ENCODE measurements at places on chromosomes 11 and 22. TPM values are rescaled to one million over a fixed set of nuclear protein-coding genes. Genes with fewer than 3 reads are reported as not detected.

Gene LRRC32
- total RNA-seq: 33.2 TPM

Gene EIF3F
- 251 TPM for total RNA-seq

Gene DMC1
- 0.40 TPM for total RNA-seq

Gene C11orf91
- total RNA-seq: 0.26 TPM

Gene MGAT3
- total RNA-seq: 104 TPM

Gene GLYAT
- 0.49 TPM for total RNA-seq

Gene CYB561A3
- total RNA-seq: 44.8 TPM

Gene HBE1
- 4.0 TPM for total RNA-seq

Gene KCNA4
- total RNA-seq: 0.06 TPM

Gene SUSD2
- 2.0 TPM for total RNA-seq

Gene DUSP18
- total RNA-seq: 24.2 TPM

GRCh38 chr11:64036087-64037026 is 626 bp downstream of the FLRT1 start:
- no peak for DNase-seq

- no peak for DNase-seq
These were observed 51.4 kb downstream of the ELP4 start for GRCh38 chr11:31560842-31561476.

- DNase-seq: no peak
These were observed 2.2 kb downstream of the SMCO4 start for GRCh38 chr11:93540896-93541553.

DNA sequence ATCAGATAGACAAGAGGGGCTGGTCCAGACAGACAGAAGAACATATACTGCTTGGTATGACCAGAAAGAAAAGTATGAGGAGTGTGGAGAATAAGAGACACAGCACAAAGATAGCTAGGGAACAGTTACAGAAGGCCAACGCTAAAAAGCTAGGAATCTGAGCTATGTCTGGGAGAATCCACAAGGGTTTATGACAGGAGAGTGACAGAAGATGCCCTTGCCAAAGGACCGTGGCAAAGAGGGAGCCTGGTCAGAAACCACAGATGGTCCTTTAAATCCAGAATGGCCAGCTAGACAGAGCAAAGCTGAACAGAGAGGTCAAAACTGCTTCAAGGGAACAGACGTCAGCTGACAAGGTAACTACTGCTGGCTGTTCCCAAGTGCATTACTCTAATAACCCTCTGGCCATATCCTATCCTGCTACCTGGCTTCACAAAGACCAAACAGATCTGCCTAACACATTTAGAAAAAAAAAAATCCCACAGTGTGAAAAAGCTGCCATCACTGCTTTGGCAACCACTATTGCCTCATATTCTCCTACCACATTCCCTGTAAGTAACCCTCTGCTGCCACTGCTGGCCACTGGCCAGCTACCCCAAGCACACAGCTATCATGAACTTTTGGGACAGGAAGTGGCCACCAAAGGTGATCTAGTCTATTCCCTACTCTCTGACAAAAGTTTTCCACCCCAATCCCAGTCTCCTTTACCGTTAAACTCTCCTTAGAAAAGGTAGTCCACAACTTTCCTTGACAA is 7.3 kb downstream of the SERGEF start:
- DNase-seq: no peak

DNA sequence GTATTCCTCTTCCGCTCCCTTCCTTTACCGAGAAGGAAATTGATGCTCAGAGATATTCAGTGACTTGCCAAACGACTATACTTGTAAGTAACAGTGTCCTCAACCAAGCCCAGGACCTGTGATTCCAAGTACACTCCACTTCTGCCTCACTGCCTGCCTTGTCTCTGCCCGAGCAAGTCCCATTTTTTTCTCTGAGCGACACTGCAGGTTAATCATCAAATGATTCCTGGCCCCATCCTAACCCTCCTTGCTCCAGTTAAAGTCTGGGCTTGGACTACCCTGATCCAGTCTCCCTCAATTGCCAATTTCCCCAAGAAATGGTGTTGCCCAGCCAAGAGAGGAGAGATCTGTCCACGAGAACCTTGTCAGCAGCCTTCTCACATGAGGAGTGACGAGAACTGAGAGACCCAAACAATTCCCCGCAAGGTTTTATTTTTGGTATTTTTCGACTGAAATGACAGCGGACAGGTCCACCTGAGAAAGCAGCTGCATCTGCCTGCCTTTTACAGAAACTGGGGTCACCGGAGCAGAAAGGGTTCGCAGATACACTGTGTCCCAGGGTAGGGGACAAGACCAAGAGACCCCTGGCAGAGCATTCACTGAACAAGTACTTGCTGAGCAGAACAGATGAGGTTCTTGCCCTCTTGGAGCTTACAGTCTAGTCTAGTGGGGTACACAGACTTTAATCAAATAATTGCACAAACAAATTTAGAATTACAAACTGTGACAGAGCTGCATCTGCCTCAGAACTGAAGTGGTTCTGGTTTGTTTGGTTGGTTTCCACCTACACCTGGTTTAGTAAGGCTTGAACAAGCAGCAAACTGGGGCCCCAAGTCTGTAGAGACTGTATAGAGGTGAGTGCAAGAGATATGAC is 11.4 kb downstream of the POU2AF1 start:
- DNase-seq: no peak

DNA sequence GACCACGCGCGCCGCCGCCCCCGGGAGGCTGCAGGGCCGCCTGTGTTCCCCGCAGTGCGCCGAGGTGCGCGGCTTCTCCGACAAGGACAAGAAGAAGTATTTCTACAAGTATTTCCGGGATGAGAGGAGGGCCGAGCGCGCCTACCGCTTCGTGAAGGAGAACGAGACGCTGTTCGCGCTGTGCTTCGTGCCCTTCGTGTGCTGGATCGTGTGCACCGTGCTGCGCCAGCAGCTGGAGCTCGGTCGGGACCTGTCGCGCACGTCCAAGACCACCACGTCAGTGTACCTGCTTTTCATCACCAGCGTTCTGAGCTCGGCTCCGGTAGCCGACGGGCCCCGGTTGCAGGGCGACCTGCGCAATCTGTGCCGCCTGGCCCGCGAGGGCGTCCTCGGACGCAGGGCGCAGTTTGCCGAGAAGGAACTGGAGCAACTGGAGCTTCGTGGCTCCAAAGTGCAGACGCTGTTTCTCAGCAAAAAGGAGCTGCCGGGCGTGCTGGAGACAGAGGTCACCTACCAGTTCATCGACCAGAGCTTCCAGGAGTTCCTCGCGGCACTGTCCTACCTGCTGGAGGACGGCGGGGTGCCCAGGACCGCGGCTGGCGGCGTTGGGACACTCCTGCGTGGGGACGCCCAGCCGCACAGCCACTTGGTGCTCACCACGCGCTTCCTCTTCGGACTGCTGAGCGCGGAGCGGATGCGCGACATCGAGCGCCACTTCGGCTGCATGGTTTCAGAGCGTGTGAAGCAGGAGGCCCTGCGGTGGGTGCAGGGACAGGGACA is 2.7 kb downstream of the NLRP6 start:
- DNase-seq: no peak

DNA sequence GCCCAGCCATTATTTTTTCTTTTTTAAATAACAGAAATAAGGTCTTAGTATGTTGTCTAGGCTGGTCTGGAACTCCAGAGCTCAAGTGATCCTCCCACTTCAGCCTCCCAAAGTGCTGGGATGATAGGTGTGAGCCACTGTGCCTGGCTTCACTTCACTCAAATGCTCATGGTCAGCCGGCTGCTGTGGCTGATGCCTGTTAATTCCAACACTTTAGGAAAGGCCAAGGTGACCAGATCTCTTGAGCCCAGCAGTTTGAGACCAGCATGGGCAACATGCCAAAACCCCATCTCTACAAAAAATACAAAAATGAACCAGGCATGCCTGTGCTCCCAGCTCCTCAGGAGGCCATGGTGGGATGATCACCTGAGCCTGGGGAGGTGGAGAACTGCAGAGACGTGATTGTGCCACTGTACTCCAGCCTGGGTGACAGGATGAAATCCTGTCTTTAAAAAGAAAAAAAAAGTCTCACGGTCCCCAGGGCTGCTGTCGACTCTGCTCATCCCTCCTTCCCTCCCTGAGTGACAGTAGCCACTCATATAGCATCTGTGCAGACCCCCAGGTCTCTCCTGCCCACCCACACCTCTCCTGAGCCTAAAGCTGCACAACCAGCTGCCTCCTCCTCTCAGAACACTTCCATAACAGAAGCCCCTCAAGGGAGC is 3.6 kb downstream of the YDJC start:
- no peak for DNase-seq

- no peak for DNase-seq
These were observed 7.9 kb upstream of the HEPACAM start for GRCh38 chr11:124943741-124944140.

GRCh38 chr11:67099831-67100324 is 19.2 kb upstream of the KDM2A start:
- no peak for DNase-seq

GRCh38 chr11:76380159-76380976 is 564 bp downstream of the THAP12 start:
- DNase-seq: no peak

DNA sequence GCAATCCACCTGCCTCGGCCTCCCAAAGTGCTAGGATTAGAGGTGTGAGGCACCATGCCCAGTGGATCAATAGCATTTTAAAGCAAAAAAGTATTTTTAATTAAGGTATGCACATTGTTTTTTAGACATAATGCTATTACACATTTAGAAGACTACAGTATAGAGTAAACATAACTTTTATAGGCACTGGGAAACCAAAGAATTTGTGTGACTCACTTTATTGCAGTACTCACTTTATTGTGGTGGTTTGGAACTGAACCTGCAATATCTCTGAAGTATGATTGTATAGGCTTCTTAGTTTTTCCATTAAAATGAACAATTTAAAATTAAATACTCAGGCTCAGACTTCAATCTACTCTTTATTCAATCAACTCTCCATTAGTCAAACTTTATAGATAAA is 17.5 kb upstream of the CD3E start:
- DNase-seq: no peak

GRCh38 chr22:25748140-25748539 is 6.2 kb downstream of the MYO18B start:
- DNase-seq: no peak

GRCh38 chr11:78815831-78816230 is 241.2 kb upstream of the NARS2 start:
- no peak for DNase-seq

- no peak for DNase-seq
These were observed 25.1 kb upstream of the GUCY1A2 start for GRCh38 chr11:107043242-107044006.

DNA sequence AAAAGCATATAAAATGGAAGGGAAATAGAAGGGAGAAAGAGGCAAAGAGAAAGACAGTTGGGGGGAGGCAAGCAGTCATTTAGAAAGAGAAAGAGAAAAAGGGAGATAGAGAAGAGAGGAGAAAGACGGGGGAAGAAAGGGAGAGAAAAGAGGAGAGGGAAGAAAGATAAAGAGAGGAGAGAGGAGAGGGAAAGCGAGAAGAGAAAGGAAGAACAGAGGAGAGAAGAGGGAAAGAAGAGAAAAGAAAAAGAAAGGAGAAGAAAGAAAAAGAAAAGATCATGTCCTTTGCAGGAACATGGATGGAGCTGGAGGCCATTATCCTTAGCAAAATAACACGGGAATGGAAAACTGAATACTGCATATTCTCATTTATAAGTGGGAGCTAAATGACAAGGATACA is 247.7 kb downstream of the MIAT start:
- no peak for DNase-seq

- DNase-seq: no peak
These were observed 30.0 kb downstream of the NAT10 start for GRCh38 chr11:34135439-34135838.

GRCh38 chr11:133164986-133165385 is 367.3 kb downstream of the OPCML start:
- no peak for DNase-seq

GRCh38 chr22:50506611-50507420 is 686 bp downstream of the LMF2 start:
- no peak for DNase-seq
